ENCODE measurements at places on chromosomes 4 and X.

DNA sequence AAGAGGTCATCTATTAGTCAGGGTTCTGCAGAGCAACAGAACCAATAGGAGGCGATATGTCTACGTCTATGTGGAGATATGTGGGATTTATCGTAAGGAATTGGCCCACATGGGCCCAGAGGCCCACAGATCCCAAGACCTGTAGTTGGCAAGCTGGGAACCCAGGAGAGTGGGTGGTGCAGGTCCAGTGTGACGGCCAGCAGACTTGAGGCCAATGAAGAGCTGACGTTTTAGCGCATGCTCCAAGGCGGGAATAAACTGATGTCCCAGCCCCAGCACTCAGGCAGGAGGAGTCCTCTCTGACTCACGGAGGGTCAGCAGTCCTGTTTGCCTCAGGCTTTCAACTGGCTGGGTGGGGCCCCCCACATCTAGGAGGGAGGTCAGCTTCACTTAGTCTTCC is 21.3 kb downstream of the SPACA5 start:
- no peak for DNase-seq

DNA sequence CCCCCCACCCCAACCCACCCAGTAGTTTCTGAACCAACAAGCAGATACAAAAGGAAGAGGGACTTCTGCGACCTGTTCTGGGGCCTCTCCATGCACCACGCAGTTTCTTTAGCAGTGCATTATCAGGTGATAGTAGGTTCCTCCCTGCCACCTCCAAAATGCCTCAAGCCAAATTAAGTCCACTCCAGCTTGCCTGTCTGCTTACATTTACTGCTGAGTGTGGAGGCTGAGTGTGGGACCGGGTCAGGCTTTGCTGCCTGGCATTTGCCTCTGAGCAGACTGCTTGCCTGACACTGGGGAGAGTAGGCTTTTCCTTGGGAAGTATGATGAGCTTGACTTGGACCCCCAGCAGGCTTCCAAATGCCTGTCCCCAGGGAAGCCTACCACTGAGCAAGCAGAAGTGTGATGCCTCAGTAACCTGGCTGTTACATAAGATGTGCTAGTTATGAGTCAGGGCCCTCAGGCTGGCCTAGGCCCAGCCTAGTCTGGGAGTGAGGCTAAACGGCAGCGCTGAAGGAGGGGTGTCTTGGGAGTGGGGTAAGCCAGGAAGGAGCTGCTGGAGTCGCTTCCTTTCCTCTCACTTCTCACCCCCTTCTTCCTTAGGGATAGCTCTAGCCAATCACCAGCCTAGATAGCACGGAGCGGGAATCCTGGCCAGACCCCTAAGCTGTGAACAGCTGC is 9.0 kb downstream of the TSC22D3 start:
- no peak for DNase-seq

DNA sequence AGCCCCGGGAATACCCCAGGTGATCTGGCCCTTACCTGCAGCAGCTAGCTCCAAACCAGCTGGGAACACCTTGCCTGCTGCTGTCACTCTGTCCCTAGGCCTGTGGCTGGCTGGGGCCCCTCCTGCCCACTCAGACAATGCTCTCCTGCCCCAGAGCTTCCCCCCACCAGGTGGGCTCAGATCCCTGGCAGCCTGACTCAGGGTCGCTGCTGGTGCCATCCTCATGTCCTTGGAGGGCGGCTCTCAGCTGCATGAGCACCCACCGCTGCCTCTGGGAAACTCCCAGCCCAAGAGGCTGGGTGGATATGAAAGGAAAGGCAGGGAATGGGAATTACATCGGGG is 15.8 kb downstream of the C4orf50 start:
- DNase-seq, result no peak

DNA sequence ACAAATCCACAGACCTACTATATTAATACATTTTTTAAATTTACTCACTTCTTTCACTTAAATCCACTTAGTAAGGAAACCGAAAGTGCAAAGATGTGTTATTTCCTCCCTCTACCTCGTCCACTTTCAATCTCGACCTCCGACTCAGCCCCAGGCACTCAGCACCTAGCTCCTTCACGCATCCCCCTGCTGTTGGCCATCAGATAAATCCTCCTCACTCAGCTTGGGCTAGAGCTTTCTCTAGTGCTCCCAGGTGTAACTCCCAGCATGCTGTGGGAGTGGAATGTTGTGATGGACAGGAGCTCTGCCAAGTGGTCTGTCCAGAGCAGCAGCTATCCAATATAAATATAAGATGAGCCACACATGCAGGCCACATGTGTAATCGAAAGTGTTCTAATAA is 26.7 kb upstream of the TEC start:
- DNase-seq, result no peak

DNA sequence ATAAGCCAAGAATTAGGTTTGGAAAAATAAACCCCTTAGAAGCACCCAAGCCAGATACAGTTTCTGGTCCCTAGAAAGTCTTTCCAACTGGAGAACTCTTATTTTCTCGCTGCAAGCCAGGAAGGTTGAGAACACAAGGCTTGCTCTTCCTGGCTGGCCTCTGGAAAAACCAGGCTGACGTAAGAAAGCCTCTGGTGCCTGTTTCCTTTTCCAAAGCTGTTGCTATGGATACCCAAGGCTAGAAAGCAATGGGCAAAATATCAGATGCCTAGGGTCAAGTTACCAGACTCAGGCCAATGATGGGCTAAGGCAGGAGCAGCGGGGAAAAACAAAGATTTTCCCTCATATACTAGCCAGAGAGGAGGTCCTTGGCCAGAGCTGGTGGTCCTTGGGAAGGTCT is 281.6 kb downstream of the KLHL13 start:
- DNase-seq, result no peak

DNA sequence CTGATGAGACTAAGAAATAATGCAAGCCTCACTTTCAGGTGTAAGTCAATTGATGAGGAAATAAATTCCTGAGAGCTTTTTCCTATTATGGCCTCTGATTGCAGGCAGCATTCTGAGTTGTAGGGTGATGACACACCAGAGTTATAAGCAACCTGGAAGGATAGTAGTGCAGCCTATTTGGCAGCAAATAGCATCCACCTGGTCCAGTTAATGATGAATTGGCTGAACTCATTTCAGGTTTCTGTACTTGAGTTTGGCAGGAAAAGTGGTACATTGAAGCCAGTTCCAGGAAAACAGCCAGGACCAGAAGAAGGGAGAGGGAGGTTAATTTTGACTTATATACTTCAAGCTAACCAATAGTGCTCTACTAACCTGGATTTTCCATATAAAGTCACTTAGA is 316.8 kb downstream of the NAF1 start:
- no peak for DNase-seq

- no peak for DNase-seq
These were observed 79.8 kb downstream of the IQCM start for GRCh38 chr4:149735796-149736195.

- DNase-seq, result no peak
These were observed 521.2 kb downstream of the STIM2 start for GRCh38 chr4:27381815-27382214.

DNA sequence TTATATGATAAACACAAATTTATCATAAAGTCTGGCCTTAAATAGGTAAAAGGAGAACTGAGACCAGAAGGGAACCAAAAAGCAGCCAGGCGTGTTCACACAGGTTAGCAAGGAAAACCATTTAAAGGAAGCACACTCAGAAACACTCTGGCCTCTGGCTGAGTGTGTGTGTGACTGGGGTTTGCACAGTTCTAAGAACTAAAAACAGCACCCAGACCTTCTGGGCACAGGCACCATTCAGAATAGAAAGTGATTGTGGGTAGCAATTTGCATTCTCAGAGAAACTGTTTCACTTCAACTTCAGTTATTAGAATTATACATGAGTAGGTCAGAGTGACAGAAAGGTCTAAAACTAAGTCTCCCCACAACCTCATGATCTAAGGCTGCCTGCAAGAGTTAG is 10.0 kb downstream of the GPR82 start:
- no peak for DNase-seq
